Activated CD4-positive, alpha-beta T cell treated with anti-CD3 and anti-CD28 coated beads, Interleukin-2, amount 10 ng/mL, durations not matched to agents 7 days and 5 days (primary cell): ENCODE measurements at places on chromosomes 1 and 21.
A peak's percentile ranks its signal among the peaks of the same experiment; 100 is the strongest.

DNA sequence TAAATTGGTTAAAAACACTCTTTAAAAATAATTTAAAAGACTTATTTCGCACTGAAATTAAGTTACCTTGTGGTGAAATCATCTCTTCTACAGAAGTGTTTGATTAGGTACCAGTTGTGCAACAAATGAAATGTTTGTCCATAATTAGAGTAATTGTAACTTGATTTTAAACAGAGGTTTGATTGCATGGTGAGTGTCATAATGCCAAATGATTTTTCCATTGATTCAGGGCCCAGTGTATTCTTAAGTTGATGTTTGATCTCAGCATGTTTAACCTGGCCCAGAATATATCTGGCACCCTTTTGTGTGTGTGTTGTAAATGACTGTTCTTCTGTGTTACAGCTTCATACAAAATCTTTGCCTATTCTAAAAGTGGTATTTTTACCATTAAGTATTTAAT is 28.5 kb downstream of the LRRC8B start:
- DNase-seq: no peak

DNA sequence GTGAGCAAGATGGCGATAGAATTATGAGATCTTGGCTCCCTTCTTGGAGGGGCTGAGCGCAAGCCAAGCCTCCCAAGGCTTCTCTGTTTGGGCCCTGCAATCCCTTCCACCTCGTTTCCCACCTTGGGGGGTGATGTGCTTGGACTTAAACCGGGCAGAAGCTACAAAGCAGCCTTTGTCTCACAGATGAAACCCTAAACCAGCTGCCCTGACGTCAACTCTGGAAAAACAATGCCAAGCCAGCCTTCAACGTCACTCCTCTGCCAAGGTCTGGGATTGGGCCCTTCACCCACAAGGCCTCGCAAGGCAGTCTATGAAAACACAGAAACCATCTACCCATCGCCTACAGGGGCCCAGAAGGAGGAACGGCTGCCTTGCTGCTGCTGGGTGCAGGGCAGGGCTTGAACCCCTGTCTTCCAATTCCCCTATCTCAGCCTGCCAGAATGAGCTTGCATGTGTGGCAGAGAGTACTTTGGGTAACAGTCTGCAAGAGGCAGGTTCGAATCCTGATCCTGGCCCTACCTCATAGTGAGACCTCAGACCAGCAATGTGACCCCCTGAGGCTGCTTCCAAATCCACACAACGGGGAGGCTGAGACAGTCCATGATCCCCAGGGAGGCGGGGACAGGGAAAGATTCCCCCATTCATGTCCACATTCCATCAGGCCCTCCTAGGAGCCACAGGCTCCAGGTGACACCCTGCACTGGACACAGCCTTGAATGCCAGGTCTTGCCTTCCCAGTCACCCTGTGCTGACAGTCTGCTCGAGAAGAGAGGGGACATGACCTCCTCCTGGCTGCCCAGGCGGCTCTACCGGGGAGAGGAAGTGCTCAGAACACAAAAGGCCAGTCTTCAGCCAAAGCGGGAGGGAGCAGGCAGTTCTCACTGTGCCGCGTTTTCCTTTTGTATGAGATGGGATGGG is 15.0 kb downstream of the IFFO2 start:
- no peak for DNase-seq

DNA sequence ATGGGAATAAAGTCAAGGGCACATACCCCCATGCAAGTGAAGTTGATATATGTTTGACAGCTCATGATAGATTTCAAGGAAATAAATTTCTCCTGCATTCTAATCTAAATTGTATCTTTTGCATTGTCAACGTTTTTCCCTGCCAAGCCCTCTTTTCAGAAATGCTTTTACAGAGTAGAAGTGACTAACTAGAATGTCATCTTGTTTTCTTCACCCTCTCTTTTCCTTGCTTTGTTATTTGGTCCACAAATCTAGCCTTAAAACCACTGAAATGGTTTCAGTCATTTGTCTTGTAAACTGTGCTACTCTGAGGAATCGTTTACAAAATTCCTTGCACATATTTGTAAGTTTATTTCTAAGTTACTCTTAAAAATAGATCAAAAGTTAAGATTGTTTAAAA is 600.8 kb upstream of the CXADR start:
- no peak for DNase-seq

GRCh38 chr1:84847253-84848250 is 45.5 kb downstream of the LPAR3 start:
- no peak for DNase-seq

DNA sequence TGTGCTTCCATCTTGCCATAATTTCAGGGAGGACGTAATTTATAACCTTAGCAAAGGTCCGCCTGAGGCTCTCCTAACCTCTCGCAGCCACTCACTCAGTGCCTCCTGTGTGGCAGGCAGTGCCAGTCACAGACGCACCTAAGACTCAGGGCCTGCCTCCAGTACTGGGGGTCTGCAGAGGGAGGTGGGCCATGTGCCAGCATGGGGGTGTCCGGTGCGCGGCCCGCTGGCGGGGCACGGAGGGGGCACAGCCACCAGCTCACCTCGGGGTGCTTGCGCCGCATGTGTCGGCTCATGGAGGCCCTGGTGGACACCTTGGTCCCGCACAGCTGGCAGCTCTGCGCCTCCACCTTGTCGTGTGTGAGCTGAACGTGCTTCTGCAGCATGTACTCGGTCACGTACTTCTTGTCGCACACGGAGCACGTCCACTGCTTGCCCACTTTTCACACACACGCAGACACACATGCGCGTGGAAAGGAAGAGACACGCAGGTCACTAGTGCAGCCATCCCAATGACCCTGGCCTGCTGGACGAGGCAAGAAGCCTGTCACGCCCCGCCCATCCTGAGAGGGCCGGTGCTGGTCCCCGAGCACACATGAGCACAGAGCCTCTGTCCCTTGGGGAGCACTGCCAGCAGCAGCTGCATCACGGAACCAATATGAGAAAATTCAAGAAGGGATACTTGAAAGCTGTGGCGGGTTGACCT is 43.2 kb upstream of the RIPK4 start:
- no peak for DNase-seq

DNA sequence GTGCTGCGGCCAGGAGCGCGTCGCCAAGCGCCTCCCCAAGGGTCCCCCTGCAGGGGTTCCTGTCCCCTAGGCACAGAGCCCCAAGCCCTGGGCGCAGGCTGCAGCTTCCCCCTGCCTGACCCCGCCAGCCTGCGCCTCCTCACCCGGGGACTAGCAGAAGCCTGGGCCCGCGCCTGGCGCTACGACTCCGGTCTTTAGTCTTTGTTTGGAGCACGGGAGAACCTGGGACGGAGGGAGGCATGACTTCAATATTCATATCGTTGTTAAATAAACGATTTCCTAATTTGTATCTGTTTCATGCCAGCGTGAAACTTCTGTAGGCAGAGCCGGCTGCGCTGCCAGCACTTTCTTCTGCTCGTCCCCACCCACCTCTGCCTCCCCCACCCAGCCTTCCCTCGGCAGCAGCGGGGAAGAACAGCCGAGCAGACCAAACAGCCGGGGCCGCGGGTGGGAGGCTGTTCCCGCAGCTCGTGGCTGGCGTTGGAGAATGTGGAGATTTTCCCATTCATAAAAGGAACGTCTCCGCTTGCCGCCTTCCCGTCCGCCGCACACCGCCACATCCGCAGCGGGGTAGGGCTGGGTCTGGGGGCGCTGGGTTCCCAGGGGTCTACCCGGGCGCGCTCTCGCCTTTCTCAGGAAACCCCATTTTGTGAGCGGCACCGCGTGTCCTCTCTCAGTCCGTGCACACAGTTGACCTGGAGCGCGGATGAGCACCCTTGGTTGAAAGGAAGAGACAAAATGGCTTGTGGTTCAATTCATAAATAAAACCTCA is 777 bp upstream of the TRIM67 start:
- no peak for DNase-seq

DNA sequence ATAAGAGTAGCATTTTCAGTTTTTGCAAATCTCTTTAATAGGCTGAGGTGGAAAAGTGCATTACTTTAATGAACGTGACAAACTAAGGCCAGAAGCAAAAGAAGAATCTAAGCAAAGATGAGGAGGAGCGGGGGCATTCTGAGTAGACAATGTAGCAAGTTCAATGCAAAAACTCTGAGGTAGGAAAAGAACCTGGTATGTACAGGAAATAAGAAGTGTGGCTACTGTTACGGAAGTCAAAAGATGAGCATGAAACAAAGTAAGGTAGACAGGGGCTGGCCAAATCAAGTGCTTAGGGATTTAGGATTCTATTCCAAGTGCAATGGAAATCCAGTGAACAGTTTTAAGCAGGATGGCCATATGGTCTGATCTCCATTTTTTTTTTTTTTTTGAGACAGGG is 63.7 kb downstream of the TOR3A start:
- DNase-seq: no peak

DNA sequence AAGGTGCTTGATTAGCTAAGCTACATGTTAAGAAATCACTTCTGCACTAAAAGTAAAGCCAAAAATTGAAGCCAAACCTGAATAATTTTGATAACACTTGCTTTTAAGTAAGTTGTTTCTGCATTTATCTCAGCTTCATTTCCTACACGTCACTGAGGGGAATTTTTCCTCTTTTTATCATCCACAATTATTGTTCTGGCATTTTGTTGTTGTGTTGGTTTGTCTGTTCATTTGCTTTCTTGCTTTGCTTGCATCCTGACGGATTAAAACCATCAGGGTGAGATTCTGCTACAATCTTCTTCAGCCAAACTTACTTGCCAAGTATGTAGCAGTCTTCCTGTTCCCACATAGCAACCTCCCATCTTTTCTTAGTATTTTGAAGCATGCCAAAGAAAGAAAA is 18.0 kb upstream of the EEIG2 start:
- no peak for DNase-seq

DNA sequence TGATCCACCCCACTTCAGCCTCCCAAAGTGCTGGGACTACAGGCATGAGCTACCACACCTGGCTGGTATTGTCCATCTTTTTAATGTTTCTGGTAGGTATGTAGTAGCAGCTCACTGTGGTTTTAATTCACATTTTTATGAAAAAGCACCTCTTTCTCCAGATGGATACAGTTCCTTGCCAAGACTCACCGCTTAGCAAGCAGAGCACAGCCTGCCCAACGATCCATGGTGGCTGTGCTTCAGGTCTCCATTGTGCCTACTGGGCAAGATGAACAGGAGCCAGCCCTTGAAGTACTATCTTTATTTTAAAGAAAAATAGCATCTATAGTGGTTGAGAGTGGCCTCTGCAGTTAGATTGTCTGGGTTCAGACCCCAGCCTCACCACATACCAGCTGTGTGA is 37.6 kb upstream of the GRHL3 start:
- DNase-seq: no peak

DNA sequence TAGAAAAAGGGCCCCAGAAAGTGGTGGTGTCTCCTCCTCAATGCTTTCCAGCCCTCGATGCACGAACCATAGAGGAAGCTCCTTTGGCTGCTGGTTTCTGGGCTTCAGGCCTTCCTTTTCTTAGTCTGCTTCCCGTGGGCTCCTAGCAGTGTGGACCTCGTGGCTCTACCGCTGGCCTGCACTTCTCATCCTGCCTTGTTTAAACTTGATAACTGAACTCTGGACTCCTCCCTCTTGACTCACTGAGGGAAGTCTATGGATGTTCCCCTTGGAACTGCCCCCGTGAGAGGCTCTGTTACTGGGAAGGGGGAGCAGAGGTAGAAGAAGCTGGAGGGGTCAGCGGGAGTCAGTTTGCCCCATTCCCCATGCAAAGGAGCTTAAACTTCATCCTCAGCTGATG is 75.3 kb upstream of the WDR26 start:
- DNase-seq: no peak

DNA sequence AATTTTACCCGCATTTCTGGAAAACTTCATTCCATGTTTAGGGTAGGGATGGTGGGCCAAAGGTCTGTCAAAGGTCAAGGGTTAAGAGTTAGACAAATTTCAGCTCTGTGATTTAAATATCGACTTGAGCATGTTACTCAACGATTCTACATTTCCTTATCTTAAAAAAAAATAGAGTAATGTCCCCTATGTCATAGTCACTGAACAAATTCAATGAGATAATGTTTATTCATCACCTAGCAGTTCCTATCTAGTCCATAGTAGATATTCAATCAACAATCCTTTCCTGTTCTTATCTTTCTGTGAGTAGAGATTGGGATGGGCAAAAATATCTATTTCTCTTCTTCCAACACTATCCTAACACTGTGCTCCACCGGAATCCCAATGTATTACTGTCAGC is 1.1 kb upstream of the DYNLT5 start:
- no peak for DNase-seq

DNA sequence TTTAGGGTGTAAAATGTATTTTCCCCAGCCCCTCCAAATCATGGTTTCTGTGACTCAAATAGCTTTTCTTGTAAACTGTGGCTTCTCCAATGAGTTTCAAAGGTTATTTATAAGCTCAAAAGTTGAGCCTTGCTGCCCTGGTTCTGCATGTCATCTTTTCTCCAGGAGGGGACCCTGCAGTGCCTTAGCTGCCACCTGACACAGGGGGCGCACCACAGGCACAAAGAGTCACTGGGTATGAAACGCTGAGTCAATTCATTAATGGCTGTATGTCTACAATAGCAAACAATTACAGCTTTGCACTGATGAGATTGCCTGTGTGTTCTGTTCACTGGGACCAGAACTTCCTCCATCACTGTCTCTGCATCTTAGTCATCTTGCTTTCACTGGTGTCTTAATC is 100.8 kb downstream of the PCP4 start:
- no peak for DNase-seq

- DNase-seq: peak; percentile 65
These were observed 92.4 kb upstream of the GPR88 start for GRCh38 chr1:100445565-100445964.

GRCh38 chr21:39346206-39346605 is 2.7 kb downstream of the HMGN1 start:
- no peak for DNase-seq

GRCh38 chr1:5875345-5875910 is 116.8 kb downstream of the NPHP4 start:
- DNase-seq: no peak

GRCh38 chr1:231781892-231782291 is 155.3 kb downstream of the DISC1 start:
- DNase-seq: no peak

- DNase-seq: no peak
These were observed 37.8 kb upstream of the S1PR1 start for GRCh38 chr1:101198842-101199636.

GRCh38 chr1:109884242-109884891 is 26.3 kb upstream of the CSF1 start:
- DNase-seq: no peak

DNA sequence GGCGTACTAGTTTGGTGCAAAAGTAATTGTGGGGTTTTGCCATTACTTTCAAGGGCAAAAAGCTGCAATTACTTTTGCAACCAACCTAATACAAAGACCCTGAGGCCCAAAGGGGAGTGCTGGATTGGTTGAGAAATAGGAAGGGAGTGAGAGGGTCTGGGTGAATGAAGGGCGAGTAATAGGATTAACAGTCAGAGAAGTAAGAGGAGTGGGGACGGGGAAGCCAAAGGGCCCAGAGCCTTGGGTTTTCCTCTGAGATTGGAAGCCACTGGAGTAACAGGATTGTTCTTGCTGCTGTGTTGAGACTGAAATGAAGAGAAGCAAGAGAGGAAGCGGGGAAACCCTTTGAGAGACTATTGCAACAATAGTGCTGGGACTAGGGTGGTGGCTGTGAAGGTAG is 19.0 kb upstream of the PRELP start:
- DNase-seq: no peak

GRCh38 chr1:217343907-217344306 is 287.0 kb downstream of the GPATCH2 start:
- DNase-seq: no peak

- no peak for DNase-seq
These were observed 198.9 kb downstream of the HS2ST1 start for GRCh38 chr1:87113313-87113712.

GRCh38 chr1:244006961-244007360 is 44.1 kb upstream of the ZBTB18 start:
- no peak for DNase-seq
